ENCODE measurements at places on chromosomes 5 and 9. TPM values are rescaled to one million over a fixed set of nuclear protein-coding genes. Genes with fewer than 3 reads are reported as not detected.

SHOC1 gene
- total RNA-seq = not detected

- no peak for DNase-seq
These were observed at the start of gene RNF183 for GRCh38 chr9:113302792-113303418. Gene RNF183 (minus strand): TSS chr9:113303376. CDS start chr9:113298184, 5,192 bp downstream.

DNA sequence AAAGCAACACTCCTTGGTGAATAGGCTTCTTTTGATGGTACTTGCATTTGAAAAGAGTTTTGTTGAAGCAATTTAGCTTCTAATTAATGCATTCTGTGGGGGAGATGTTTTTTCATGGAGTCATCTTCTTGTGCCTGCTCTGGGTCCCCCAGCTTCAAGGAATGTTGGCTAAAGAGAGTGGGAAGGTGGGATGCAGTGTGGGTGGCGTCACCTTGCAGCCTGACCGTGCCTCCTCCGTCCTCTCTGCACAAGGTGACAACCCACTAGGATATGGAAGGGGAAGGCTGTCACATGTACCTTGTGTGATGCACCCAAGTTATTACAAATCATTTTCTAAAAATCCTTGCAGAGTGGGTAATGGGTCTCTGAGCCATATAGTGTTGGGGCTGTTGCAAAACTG, 70.7 kb downstream of the DAPK1 start:
- no peak for DNase-seq

GRCh38 chr9:135787776-135788575, 86.0 kb downstream of the KCNT1 start:
- DNase-seq = no peak

Data from GM23248 (cell line).